PC-3 (cell line): ENCODE measurements at places on chromosomes 7 and 10. TPM values are rescaled to one million over a fixed set of nuclear protein-coding genes. Genes with fewer than 3 reads are reported as not detected.

DNA sequence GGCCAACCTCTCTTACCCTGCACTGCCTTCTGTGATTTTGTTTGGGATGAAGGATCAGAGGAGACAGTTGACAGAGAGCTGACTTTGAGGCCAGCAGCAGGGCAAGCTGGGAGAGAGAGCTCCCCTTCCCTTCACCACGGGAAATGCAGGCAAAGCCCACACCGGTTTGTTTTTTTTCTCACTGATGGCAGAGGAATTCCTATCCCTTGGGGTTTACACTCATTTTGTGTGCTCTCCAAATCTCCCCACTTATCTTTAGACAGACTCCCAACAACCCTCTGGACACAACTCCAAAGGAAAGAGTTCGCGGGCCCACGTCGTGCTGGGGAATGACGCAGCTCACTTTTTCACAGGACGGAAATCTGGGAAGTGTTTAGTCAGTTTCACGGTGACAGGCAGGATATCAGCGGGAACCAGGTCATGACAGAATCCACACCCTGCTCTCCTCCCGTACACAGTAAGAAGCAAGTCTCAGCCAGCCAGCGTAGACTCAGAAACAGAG is 68.3 kb upstream of the FAM171A1 start:
- DNase-seq, result no peak

- peak; percentile 95 for DNase-seq
These were observed 59.8 kb upstream of the CHST15 start for GRCh38 chr10:124153023-124153826.

GRCh38 chr7:45443263-45443662 is 130.9 kb upstream of the ADCY1 start:
- DNase-seq, result no peak

Gene CALML5
- total RNA-seq, result not detected in 2 replicates

- no peak for DNase-seq
These were observed 10.4 kb downstream of the KLHL7 start for GRCh38 chr7:23115991-23116390.

DNA sequence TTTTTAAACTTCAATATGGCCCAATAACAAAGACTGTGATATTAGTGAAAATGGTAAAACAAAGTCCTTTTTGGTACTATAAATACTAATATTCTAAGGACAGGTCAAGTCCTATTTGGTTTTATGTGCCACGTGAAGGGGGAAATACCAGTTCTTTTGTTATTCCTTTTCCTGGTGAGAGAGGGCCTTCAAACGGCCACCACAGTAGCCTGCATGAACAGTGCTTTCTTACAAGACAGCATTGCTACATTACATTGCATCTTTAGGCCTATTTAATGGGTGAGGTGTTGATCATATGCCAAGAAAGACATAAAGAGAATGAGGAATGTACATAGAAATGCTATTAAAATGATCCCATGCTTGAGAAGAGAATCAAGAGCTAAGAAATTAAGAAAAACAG is 214.8 kb downstream of the LRRTM3 start:
- no peak for DNase-seq

DNA sequence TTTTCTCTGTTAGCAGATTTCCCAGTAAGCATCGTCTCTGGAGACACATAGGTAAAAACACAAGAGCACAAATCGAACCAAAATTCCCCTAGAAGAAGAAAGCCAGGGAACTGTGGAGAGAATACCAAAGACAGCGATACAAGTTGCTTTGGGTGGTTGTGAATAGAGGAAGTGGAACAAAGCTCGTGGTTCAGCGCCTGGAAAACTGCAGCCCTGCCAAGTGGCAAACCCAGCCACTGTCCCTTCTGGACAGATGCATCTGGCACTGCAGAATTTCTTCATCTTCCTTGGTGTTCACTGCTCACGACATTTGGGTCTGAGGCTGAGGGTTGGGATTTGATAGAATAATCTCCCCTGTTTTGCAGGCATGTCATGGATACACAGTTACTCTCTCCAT is 733.8 kb downstream of the PARD3 start:
- DNase-seq, result no peak

GRCh38 chr10:60367901-60368300 is 21.8 kb downstream of the ANK3 start:
- no peak for DNase-seq

DNA sequence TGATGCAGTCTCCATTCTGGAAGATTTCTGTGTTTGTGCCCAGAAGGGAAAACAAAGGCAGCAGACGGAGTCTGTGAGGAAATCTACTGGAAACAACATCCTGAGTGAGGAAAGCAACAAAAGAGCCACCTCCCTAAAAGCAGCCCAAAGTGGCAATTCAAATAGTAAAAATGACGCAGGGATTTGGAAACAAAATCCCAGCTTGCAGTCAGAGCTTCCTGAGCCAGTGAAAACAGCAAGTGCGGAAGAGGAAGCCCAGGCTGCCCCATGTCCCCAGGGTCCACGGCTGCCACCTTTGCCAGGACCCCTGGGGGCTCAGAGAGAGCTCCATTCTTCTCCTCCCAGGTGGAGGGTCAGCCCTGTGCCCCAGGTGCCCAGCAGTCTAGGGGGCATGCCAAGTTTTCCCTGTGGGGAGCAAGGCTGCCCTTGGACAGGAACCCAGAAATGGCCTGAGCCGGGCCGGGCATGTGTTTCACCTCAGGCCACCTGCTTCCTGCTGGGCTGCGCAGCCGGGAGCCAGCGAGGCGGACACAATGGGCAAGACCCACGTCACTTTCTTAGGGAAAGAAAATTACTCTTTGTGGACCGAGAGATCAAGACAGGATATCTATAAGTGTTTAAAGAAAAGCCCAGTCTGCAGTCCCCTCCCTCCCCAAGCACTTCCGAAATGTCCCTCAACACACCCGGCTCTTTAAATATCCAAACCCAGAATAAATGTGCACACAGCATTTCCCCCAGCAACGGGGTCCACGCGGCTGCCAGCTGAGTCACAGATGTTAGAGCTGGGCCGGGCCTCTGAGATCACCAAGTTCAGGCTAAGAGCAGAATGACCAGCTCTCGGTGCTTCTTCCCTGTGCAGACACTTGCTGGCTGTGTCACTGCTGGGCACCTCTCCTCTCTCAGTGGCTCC is 231.1 kb downstream of the ARHGAP12 start:
- DNase-seq, result peak; percentile 9

Gene HOXA2
- total RNA-seq, result 0.07 and 1.8 TPM in 2 replicates

- DNase-seq, result no peak
These were observed 261.8 kb downstream of the THSD7A start for GRCh38 chr7:11570205-11570604.

Gene FFAR4
- 1.5 TPM in 2 replicates for total RNA-seq

DNA sequence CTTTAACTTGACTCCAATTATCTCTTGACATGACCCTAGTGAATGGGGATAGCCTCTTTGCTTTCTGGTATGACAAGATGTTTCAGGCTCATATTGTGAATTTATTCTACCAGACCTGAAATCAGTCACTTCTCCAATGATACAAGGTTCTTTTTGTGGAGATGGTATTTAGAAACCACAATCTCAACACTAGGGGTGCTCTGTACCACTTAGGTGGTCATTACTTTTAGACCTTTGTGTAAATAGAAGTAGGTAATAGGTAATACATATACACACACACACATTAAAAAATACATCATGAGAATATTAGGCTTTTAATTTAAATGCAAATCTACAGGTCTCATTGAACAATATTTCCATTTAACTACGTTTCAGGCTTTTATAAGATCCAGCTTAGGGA is 199.0 kb upstream of the RHOBTB1 start:
- DNase-seq, result no peak

GRCh38 chr10:119305860-119306513 is 98.6 kb downstream of the GRK5 start:
- DNase-seq, result peak; percentile 89

DNA sequence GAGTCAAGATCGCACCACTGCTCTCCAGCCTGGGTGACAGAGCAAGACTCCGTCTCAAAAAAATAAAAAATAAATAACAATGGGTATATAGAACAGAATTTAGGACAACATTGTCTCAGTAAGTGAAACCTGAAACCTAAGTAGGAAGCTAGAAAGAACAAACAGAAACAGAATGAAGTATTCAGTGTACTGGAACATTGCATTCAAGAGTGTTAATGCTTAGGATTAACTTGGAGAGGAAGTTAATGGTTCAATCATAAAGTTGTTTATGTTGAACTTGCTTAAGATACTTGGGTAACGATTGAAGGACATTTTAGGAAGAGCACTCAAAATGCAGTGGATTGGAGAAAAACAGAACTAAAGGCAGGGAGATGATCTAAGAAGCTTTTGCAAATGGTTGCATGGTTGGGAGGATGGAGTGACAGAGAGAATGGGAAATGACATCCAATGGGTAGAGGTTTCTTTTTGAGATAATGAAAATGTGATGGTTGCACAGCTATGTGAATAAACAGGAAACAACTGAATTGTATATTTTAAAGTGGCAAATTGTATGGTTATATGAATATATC is 233.7 kb downstream of the ADK start:
- no peak for DNase-seq

DNA sequence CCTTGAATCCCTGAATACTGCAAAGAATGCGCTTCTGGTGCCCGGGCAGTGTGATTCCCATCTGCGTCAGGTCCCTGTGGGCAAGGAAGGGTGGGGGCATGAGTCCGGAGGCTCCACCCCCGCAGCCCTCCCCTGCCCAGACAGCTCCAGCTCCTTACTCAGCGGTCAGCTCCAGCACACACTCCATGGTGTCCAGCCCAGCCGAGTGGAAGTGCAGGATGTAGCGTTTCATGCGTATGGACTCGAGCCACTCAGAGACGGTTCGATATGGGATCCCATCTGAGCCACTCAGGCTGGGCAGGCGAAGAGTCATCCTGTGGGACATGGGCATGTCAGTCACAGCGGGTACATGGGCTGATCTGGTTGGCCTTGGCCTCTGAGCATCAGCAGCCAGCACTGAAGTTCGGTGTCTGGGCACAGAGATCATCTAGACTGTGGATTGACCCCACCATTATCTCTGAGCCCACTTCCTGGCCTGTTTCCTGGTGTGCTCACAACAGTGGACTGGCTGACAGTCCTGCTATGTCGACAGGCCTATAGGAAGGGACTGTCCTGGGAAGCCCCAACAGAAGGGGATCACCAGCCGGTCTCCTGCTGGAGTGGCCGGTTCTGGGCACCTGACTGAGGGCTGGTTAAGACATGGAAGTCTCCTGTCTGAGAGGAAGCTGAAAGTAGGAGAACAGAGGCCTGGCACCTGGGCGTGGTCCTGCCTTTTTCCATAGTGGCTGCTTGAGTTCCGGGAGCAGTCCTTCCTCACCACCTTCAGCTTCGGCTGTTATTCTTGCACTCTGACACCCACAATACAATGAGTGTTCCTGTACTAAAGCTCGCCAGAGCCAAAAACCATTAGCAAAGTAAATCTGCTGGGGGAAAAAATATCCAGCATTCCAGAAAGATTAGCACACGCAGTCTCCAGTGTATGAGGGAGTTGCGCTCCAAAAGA is 10.6 kb downstream of the ZYX start:
- no peak for DNase-seq

DNA sequence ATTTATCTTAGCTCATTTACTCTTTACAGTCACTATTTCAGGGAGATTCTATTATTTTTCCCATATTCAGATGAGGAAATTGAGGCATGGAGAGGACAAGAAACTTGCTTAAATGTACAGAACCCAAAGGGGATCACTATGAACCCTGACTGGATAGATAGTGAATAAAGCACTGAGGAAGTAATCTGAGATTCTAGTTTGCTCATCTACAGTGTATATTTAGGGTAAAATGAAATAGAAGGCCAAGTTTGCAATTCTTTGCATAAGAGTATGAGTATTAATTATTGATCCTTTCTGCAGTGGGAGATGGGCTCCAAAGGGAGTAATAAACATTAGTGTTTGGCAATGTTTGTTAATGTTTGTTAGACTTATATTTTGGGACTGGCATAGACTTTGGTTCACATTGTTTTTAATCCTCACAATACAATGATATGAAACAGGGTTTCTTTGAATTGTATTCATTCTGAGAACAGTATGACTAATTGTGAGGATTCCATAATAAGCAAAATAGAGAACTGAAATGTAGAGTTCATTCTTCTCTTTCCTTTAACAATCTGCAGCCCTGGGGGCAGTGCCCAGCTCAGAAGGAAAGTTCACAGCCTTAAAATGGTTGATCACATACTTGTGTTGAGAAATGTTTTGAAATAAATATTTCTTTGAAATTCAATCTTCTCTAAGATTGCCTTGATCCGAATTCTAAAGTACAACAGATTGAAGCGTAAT is 131.0 kb upstream of the ZNF804B start:
- no peak for DNase-seq

- DNase-seq, result no peak
These were observed 953.0 kb downstream of the GRID1 start for GRCh38 chr10:85413570-85413969.

Gene TAS2R41
- not detected in 2 replicates for total RNA-seq

Gene IRF5
- total RNA-seq, result 12.2 and 15.3 TPM in 2 replicates

Gene TEX36
- not detected in 2 replicates for total RNA-seq

DNA sequence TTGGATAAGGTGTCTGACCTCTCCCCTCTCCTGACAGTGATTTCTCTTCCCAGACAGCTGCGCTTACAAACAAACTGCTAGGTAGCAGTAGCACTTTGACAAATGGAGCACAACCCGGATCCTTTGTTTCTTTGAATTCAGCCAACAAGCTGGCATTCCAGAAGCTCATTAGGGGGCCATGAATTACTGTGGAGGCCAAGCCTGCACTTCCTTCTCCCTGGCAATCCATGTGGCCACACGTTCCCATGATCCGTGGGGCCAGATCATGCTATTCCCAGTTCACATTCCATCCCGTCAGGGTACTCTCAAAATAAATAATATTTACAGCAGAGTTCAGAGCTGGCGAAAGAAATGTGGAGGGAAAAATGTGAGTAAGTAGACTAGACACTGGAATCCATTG is 172.4 kb downstream of the PRPF18 start:
- no peak for DNase-seq

DNA sequence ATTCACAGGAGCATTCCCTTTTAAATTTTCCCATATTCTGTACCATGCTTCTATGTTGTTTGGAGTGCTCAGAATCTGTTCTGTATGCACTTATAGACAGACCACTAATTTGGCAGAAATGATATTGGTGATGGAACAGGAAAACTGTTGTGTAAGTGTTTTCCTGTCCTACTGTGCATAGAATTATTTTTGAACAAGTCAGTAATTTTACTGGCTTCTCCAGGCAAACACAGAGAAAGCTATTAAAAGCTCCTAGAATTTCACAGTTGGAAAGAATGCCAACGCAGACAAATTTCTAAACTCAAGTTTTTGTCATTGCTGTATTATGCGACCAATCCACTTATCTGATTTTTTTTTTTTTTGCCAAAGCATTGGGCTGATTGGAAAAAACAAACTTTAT is 55.7 kb downstream of the ANKMY2 start:
- DNase-seq, result no peak
